Brain (organoid and tissue), 16 donors: ENCODE measurements at places on chromosomes 7 and 10. TPM values are rescaled to one million over a fixed set of nuclear protein-coding genes. Genes with fewer than 3 reads are reported as not detected.
A peak's percentile ranks its signal among the peaks of the same experiment; 100 is the strongest.

VGF gene
- polyA plus RNA-seq: 37.7 TPM

- DNase-seq: no peak
These were observed 171.9 kb downstream of the ARHGAP12 start for GRCh38 chr10:31756729-31757110.

DNA sequence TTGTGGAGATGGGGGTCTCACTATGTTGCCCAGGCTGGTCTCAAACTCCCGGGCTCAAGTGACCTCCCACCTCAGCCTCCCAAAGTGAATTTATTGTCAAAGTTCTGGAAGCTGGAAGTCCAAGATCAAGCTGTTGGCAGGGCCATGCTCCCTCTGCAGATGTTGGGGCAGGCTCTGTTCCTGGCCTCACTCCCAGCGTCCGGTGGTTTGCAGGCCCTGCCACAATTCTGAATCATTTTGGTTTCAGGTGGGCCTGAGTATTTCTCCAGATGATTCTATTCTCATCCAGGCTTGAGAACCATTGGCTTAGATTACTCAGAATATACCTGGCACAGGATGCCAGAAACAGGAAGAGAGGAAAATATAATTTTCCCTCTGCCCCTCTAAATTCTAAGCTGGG is 737.4 kb downstream of the TNS3 start:
- no peak for DNase-seq

VSTM4 gene
- polyA plus RNA-seq: 15.5 TPM

RHOBTB1 gene
- polyA plus RNA-seq: 3.4 TPM

GRCh38 chr10:29522918-29523317 is 111.9 kb downstream of the SVIL start:
- no peak for DNase-seq

SKIDA1 gene
- polyA plus RNA-seq: 0.46 TPM

CACNB2 gene
- polyA plus RNA-seq: 2.9 TPM

TMEM176A gene
- polyA plus RNA-seq: 19.5 TPM

GRCh38 chr7:102434039-102434486 is 688 bp downstream of the ORAI2 start:
- DNase-seq: no peak

- DNase-seq: no peak
These were observed 97.0 kb upstream of the PDE1C start for GRCh38 chr7:32167256-32167655.

URGCP gene
- polyA plus RNA-seq: 19.8 TPM

CLDN15 gene
- polyA plus RNA-seq: 4.6 TPM

DNA sequence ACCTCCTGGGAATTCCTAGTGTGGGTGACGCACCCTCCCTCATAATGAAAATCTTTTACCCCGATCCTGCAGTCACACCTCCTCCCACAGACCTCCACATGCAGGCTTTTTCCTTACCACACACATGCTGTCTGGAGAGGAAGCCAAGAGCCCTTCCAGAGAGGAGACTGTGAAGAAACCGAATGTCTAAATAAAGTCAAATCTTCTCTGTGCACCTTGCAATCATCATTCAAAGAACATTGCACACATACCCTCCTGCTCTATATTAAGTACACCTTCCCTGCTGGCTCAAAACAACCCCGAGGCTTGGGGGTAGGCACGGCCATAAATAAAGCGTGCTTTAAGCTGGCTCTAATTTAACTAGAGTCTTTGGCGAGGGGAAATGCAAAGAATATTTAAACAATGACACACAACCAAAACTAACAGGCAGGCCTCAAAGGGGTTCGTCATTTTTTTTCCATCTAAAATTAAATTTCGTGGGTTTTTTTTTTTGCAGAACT is 34.9 kb downstream of the CALML3 start:
- no peak for DNase-seq

GRCh38 chr10:12978891-12979290 is 22.6 kb downstream of the CCDC3 start:
- no peak for DNase-seq

DNA sequence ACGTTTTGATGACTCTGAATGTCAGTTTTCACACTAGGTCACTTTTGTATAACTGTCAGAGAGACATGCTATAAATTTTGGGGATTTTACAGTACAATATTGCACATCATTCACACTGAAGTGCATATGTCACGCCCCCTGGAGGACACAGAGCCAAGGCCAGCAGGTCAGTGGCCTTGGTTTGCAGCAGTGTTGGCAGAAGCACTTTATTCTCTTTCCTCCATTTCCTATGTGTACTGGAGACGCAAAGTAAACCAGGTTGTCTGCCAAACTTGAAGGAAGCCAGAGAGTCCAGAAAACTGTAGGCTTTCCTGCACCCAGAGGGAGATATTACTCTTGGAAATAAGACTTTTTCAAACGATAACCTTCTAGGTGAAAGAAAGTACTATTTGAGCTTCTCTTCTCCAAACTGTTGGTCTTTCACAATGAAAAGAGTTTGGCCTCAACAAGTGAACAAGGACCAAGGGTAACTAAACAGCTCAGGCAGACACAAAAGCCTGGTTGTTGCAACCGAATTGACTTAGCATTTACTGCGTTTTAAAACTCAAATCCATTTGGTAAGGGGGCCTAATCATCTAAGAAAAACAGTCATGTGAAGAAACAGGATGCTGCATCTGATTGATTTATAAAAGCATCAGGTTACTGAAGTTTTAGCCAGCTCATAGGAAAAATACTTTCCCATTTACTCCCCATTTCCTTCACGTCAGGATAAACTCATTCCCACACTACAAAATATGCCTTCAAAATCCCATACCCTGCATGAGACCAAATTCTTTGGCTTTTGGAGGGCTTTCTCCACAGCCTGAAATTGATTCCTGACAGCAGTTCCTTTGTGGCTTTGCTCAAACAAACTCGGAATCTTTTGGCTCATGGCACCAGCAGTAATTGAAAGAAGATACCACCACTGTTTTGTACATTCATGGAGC is 83.0 kb upstream of the SEC61G start:
- DNase-seq: no peak

- no peak for DNase-seq
These were observed 544.4 kb downstream of the SH2D4B start for GRCh38 chr10:81081887-81082620.

DNA sequence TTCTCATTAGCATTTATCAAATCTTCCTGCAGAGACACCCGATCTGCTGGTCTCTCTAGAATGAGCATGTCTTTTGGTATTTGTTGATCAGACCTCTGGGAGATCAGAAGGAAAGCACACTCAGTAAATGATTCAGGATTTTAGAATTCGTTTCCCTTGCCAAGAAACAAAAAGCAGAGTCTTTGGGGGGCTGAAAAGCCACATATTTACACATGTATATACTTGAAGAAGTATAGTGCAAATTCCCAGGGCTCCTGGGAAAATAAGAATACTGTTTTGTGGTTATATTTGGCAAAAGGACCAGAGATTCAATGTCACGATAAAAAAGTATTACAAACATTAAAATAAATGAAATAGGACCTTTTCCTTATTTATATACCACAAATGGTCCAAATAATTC is 100.2 kb downstream of the AGMO start:
- no peak for DNase-seq

GRCh38 chr7:134154581-134155130 is 27.5 kb downstream of the LRGUK start:
- no peak for DNase-seq

- DNase-seq: no peak
These were observed 101.8 kb downstream of the IQUB start for GRCh38 chr7:123432601-123433000.

VCL gene
- polyA plus RNA-seq: 21.5 TPM

DNA sequence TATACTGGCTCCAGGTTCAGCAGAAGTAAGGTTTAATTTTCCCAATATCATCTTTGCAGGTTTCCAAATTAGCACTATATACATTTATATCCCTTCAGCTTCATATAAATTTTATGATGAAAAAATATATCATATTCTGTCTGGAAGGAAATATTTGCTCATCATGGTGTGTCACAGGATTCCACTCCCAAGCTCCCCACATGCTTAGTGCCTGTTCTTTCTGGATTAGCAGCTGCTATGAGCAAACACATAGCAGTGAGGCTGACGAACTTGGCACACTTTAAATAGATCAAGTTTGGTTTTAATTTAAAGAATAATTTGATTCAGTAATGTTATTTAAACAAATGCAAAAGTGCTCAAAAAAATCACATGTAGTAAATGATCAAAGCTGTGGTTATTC is 251.9 kb downstream of the AGMO start:
- no peak for DNase-seq

LIPN gene
- not detected for polyA plus RNA-seq

- peak; percentile 53 for DNase-seq
These were observed 35.5 kb downstream of the CLIP2 start for GRCh38 chr7:74324531-74325209.

ALOX5 gene
- 1.2 TPM for polyA plus RNA-seq

- no peak for DNase-seq
These were observed 51.1 kb upstream of the ADRB1 start for GRCh38 chr10:113992471-113993011.

- no peak for DNase-seq
These were observed 21.8 kb downstream of the CXCL12 start for GRCh38 chr10:44362866-44363711.

DNA sequence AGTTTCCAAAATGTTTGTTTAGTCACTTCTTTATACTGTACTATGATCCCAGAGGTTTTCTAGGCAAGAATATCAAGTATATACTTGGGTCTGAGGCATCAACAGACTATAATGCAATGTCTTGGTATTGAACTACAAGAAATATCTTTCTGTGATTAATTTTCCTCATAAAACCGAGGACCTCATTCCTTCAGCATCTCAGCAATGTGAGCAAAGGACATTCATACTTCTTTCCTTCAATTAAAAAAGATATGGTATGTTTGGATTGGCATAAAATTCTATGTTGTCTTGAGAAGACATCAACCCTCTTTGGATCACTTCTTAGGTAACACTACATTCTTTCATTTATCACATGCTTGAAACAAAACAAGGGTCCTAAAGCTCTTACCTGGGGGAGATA is 524.5 kb downstream of the PHTF2 start:
- no peak for DNase-seq

GRCh38 chr7:79337717-79338116 is 115.8 kb downstream of the MAGI2 start:
- DNase-seq: peak; percentile 39

GRCh38 chr10:104216631-104217030 is 15.5 kb downstream of the CFAP43 start:
- no peak for DNase-seq
